CD4-positive, alpha-beta T cell treated with Interleukin-15 for 1 hour (primary cell): ENCODE measurements at places on chromosomes 6 and 20.

DNA sequence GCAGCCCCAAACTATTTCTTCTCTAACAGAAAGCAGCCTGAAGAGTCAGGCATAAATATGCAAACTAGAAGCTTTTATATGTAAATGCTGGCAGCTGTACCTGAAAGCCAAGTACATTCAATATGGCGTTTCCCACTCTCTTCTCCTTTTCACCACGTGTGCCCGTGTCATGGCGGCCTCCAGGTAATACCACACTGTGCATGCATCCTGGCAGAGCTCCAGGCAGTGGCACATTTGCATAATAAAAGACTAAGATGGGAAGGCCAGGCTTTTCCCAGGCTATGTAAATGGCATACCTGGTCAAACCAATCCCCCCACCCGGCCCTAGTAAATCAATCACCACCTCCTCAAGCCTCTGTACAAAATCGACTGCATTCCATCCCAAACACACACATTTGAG is 120.6 kb downstream of the MMUT start:
- DNase-seq = no peak

DNA sequence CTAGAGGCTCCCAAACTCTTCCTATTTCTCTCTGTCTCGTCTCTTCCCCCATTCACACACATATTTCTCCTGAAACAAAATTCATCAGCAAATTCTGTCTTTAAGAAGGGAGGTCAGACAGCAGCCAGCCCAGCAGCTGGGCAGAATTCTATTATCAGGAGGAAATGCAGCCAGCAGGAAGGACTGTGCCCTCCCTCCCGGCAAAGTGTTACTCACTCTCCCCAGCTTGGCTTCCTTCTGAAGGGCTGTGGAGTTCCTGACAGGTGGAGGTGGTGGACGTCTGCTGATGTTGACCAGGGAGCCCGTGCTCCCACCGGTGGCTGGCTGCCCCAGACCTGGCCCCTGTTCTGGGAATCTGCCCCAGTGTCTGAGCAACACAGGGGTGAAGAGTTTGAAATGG is 37.3 kb downstream of the KCNB1 start:
- no peak for DNase-seq

DNA sequence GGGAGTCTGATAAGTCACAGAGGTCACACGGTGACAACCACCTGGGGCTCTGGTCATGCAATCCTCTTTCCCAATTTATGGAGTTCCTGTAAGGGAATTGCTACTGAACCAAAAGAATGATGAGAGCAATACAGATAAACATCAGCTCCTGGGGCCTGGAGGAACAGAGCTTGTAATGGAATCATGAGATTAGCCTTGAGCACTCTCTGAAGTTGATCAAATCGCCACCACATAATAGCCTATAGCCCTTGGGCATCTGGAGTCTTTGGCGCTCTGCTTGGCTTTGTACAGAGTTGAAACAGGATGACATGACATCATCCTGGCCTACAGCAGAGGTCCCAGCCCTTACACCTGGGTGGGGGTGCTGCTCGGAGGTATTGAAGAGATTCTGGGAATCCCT is 154.3 kb upstream of the DTNBP1 start:
- no peak for DNase-seq

DNA sequence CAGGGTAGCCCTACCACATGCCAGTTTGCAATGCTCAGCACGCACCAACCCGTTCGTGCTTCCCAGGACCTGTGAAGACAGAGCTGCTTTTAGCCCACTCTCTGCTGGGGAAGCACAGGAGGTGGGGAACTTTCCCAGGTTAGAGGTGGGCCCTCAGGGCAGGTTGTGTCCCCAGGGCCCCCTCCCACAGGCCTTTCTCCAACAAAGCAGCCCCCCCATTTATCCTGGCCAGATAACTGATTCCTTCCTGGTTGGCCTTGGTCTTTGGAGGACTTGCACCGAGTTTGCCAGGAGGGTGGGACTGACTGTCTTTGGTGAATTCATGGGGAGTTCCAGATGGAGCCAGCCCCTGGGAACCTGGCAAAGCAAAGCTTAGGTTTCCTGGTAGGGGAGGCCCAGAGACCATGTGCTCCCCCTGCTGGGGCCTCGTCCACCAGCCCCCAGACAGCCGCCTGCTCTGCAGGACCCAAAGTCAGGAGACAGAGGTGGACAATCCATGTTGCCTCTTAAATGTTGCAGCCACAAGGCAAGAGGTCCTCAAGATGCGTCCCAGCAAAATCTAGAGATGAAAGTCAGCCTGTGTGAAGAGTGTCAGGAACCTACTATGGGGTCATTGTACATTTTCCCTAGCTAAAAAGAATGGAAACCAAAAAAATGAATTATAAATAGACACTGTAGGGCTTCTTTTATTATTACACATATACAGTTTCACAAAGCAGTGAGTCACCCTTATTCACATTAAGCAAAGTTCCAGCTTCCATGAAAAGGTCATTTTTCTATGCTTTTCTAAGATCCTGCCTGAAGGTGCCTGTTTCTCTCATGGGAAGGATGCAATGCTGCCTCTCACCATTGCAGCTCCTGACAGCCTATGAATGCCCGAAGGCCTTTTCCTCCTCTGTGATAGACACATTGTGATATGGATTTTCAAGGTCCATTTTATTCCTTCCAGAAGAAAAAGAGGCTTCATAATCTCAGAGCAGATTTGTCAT is 497.8 kb downstream of the PREX1 start:
- DNase-seq = no peak

DNA sequence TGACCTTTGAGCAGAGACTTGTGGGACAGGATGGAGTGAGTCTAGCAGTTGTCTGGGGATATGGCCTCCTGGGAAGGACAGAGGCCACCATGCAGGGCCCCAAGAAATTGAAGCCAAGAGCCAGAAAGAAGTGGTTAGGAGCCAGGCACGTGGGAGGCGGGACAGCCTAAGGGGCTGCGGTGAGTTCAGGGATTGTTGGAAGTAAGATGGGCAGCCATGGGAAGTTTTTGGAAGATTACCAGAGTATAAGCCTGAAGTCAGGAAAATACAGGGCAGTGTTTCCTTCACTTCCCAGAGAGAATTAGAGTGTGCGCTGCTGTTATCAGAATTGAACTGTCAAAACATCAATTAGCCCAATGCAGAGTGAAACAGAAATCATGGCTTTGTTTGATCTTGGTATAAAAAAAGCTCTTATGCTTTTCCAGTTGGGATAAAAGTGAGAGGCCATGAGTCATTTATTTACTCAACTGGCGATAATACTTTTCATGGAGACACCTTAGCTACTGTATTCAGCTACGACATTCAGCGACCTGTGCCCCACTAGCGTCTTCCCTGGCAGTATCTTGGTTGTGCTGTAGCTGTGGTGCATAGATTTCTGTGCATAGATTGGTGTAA is 66.9 kb downstream of the PHACTR2 start:
- no peak for DNase-seq

GRCh38 chr20:2871661-2872458 is 1.4 kb upstream of the PTPRA start:
- DNase-seq = no peak
